ENCODE measurements at places on chromosomes 13 and 19.

- H3K4me1 ChIP-seq = peaks cover 4% of the 10 kb centered on the region
- H3K4me3 ChIP-seq = no peak overlapping the region
- DNase-seq = no peak
- no peaks in the 10 kb centered on the region for H3K36me3 ChIP-seq
- H3K27me3 ChIP-seq = no peaks in the 10 kb centered on the region
Measured at GRCh38 chr19:28482221-28482620, 730.7 kb downstream of the UQCRFS1 start.

DNA sequence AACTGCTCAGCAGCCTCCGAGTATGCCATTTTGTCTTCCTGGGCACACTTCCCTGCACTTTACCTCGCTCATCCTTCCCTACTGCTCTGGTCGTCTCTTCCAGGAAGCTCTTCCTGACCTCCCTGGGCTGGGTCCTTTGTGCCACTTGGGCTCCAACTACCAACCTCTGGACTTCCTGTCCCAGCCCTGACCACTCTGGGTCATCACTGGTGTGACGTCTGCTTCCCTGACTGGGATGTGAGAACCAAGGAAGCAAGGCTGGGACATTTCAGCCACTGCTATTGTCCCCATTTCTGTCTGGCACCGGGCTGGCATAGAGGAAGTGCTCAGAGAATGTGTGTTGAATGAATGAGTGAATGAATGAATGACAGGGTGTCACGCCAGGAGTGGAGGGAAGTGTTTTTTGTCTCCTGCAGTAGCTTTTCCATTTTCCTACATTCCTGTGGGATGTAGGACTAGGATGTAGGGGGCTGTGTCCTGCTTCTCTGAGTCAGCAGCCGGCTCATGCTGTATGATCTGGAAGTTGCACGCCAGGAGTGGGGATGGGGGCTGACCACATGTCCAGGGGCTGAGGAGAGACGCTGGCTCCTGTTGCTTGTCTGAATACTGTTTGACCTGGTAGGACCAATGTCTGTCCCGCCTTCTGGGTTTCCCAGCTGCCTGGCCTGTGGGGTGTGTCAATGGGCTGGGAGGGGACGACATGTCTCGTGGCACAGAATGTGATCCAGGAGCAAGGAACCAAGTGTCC is 14.7 kb downstream of the NOVA2 start:
- H3K4me3 ChIP-seq = no peak overlapping the region
- DNase-seq = no peak
- H3K4me1 ChIP-seq = peaks cover 3% of the 10 kb centered on the region
- H3K27ac ChIP-seq = no peak overlapping the region
- H3K27me3 ChIP-seq = no peaks in the 10 kb centered on the region
- H3K36me3 ChIP-seq = no peaks in the 10 kb centered on the region

- no peak for DNase-seq
- H3K4me1 ChIP-seq = no peaks in the 10 kb centered on the region
- H3K27me3 ChIP-seq = no peaks in the 10 kb centered on the region
- no peak overlapping the region for H3K4me3 ChIP-seq
- no peaks in the 10 kb centered on the region for H3K36me3 ChIP-seq
Measured at GRCh38 chr13:106990594-106990993, 422.7 kb upstream of the ARGLU1 start.

DNA sequence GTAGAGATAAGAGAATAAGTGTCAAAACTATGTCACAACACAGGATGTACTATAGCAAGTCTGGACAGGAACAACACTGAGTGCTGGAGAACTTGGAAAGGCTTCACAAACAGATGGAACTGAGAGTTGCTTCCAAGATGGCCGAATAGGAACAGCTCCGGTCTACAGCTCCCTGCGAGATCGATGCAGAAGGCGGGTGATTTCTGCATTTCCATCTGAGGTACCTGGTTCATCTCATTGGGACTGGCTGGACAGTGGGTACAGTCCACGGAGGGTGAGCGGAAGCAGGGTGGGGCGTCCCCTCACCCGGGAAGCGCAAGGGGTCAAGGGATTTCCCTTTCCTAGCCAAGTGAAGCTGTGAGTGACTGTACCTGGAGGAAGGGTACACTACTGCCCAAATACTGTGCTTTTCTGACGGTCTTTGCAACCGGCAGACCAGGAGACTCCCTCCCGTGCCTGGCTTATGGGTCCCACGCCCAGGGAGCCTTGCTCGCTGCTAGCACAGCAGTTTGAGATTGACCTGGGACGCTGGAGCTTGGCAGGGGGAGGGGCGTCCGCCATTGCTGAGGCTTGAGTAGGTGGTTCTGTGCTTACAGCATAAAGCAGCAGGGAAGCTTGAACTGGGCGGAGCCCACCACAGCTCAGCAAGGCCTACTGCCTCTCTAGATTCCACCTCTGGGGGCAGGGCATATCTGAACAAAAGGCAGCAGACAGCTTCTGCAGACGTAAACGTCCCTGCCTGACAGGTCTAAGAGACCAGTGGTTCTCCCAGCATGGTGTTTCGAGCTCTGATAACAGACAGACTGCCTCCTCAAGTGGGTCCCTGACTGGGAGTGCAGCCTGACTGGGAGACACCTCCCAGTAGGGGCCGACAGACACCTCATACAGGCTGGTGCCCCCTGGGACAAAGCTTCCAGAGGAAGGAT is 46.0 kb downstream of the USP12 start:
- no peaks in the 10 kb centered on the region for H3K27me3 ChIP-seq
- H3K4me1 ChIP-seq = peaks cover 7% of the 10 kb centered on the region
- peak; percentile 54 for DNase-seq
- H3K4me3 ChIP-seq = no peak overlapping the region

DNA sequence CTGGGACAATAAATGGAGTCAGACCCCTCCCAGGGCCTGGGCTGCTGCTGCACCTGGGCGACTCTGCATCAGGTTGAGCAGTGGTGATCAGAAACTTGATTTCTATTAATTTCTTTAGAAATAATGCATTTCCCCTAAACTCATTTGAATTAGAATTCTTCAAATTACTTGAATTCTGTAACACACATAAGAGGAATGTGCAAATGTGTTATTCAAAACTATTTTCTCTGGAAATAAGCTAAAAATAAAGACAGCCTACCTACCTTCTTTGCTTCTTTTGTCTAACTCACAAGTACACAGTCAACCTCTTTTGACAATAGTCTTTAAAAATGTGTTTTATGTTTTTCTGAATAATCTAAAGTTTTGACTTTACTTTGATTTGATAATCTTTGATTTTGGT is 433.0 kb downstream of the KLF12 start:
- no peak overlapping the region for H3K27ac ChIP-seq
- DNase-seq = no peak
- H3K4me3 ChIP-seq = no peak overlapping the region
- no peaks in the 10 kb centered on the region for H3K4me1 ChIP-seq

- H3K4me1 ChIP-seq = no peaks in the 10 kb centered on the region
- no peaks in the 10 kb centered on the region for H3K36me3 ChIP-seq
- no peak overlapping the region for H3K27ac ChIP-seq
- no peak for DNase-seq
- no peak overlapping the region for H3K4me3 ChIP-seq
- H3K27me3 ChIP-seq = no peaks in the 10 kb centered on the region
Measured at GRCh38 chr13:94415500-94416237, 63.8 kb downstream of the DCT start.

GRCh38 chr13:46731535-46731934 is 65.4 kb downstream of the ESD start:
- no peak for DNase-seq
- H3K4me1 ChIP-seq = peaks cover 2% of the 10 kb centered on the region
- peaks cover 26% of the 10 kb centered on the region for H3K36me3 ChIP-seq
- H3K27ac ChIP-seq = no peak overlapping the region
- no peak overlapping the region for H3K4me3 ChIP-seq
- no peaks in the 10 kb centered on the region for H3K27me3 ChIP-seq

- H3K36me3 ChIP-seq = peaks cover 7% of the 10 kb centered on the region
- no peaks in the 10 kb centered on the region for H3K27me3 ChIP-seq
- no peak overlapping the region for H3K4me3 ChIP-seq
- H3K4me1 ChIP-seq = peaks cover 50% of the 10 kb centered on the region
- DNase-seq = no peak
- H3K27ac ChIP-seq = no peak overlapping the region
Measured at GRCh38 chr19:38654628-38655055, 7.2 kb downstream of the ACTN4 start.
